ENCODE measurements at places on chromosomes 1 and 21.

GRCh38 chr1:110785612-110786011 lies 87.3 kb upstream of the CD53 start:
- DNase-seq = no peak

DNA sequence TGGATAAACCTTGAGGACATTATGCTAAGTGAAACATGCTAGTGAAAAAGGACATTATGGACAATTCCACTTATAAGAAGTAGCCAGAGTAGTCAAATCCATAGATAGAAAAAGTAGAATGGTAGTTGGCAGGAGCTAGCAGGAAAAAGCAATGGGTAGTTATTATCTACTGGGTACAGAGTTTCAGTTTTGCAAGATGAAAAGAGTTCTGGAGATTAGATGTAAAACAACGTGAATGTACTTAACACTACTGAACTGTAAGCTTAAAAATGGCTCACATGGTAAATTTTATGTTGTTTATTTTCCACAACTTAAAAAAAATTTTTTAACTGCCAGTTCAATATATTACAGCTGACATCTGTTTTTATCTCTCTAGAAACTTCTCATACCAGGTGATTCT lies 19.4 kb downstream of the JAK1 start:
- DNase-seq = no peak

DNA sequence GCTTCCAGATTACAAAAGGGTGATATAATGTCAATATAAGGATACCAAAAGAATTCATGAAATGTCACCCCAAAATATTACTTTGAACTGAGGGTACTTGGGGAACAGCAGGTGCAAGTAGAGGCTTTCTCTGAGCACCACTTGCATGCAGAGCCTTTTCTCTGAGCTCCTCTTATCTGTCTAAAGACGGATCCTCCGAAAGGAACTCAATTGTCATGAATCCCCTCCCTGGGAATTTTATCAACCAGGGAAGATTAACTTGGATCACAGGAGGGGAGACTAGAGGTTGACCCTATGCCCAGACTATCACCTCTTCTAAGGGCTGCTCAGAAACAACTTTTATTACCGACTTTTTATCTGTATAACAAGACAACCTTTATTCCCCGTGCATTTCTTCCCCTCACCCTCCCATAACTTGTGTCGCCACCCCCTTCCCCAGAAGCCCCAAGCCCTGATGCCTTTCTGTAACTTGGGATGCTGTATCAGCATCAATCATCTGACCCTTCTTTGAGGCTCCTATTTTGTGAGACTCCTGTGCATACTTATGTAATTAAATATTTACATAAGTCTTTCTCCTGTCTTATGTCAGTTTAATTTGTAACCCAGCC lies 94.1 kb downstream of the CACHD1 start:
- no peak for DNase-seq

- peak; percentile 56 for DNase-seq
These were observed 75.2 kb downstream of the NFIA start for GRCh38 chr1:61157468-61157987.

- peak; percentile 15 for DNase-seq
These were observed 61.4 kb upstream of the TNFSF18 start for GRCh38 chr1:173112129-173112528.

- DNase-seq = no peak
These were observed 23.9 kb downstream of the PKP1 start for GRCh38 chr1:201307231-201307630.

GRCh38 chr1:114037631-114037890 lies 58.3 kb downstream of the OLFML3 start:
- DNase-seq = no peak

DNA sequence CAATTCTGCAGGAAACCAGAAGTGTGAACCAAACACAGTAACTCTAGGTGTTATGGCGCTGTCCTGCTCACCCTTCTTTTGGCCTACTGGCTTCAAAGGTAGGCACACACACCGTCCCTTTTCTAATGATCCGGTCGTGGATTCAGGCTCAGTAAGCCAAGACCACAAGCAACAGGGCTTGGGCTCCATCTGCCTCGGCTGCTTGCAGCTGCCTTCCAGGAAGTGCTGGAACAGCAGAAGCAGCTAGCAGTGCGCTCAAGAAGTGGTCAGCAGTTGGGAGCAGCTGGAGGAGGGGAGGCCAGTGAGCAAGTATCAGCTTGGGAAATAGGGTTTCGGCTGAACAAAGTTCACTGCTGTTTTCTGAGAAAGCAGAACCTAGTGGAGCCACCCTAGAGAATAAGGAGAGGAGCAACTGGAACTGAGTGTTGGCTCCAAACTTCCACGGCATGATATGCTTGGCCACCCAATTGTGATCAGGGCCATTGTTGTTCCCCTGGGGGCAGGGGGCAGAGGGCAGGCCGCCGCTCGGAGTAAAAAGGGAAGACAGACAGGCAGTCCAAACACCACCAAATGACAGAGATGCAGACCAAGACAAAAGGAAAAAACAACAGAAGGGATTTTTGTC lies 173.4 kb downstream of the TOMM20 start:
- peak; percentile 93 for DNase-seq

DNA sequence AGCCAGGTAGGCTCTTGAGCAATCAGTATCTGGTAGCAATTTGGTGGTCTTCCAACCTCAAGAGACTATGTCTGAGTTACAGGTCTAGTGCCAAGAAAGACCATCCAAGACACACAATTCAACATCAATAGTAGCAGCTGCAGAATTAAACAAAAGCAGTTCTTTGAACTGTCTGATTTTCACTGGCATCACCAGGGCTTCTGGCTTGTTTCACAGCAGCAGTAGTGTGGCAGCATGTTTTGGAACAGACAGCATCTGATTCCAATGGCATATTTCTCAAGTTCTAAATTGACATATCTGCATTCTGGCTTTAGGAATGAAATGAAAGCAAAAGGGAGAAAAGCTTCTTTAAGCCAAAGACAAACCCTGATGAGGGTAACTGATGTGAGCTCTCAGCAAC lies 334.7 kb upstream of the PRMT6 start:
- DNase-seq = no peak

GRCh38 chr1:93874025-93874651 lies 4.9 kb downstream of the DNTTIP2 start:
- no peak for DNase-seq

DNA sequence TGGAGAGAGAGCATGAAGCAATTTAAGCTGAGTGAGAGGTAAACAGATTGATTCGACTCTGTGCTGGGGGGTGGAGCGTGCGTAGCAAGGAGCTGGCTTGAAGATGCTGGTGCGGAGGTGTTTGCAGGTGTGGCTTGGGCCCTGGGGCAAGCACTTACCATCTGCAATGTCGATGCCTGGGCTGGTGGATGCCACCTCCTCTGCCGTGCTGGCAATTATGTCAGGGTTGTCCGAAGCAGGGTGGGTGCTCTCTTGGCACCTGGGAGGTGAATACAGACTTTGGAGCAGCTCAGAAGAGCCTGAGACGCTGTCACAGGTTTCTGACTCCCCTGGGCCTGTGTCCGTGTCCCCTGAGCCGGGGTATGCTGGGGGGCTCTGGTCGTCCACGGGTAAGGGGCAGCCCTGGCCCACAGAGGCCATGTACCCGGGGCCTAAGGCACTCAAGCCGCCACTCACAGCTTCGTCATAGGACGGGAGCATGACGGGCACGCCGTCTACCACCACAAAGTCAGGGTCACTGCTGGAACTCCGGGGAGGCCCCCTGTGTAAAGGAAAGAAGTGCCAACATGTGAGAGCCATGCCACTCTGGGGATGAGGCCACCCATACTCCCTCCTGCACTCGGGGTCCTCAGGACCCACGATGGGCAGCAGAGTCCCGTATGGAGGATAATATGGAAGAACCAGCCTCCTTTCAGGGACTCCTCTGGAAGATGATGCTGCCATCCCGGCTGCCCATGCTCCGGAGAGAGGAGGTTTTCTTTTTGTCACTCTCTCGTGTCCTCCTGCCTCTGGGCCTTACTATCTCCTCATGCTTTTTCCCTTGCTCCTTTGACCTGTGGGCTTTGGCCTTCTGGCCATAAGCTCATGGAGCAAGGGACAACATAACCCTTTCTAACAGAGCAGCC lies 80.3 kb upstream of the TLR5 start:
- DNase-seq = no peak

DNA sequence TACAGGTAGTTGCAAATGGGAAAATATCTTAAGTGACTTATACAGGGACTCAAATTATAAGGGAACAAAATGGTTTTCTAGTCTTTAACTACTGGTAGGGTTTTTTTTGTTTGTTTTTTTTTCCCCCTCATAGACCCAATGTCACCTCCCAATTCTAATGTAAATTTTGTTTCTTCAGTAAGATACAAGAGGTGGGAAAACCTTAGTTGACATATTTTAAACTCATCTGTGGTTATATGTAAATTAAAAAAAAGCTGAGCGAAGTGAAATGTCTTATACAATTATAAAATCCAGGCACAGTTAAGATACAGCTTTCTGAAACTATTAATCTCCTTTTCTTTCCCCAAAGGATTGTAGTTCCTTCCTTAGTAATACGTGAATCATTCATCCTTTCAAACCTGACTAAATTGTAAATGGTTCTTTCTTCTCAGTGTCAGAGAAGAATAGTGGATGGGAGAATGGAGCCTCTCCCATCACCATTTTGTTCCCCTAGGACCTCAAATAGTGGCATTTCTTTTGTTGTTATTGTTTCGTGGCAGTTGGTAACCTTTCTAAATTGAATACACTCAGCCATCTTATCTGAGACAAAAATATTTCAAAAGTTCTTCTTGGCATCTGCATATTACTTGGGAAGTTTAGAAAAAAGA lies 11.2 kb downstream of the TSEN15 start:
- no peak for DNase-seq

GRCh38 chr1:115522386-115522785 lies 119.4 kb upstream of the VANGL1 start:
- DNase-seq = no peak

DNA sequence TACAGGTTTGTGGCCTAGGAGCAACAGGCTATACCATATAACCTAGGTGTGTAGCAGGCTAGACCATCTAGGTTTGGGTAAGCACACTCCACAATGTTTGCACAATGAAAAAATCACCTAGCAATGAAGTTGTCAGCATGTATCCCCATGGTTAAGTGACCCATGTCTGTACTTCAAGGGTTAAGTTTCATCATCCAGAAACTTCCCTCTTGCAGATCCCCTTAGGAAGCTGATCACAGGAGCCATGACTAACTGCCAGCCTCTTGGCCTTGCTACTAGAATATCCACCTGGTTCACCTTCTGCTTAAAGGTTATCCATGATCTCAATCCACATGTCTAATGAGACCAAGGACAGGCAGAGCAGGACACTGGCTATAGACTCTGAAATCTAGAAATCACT lies 3.5 kb upstream of the UBXN10 start:
- DNase-seq = no peak

GRCh38 chr1:161864577-161864976 lies 98.5 kb downstream of the ATF6 start:
- DNase-seq = no peak

DNA sequence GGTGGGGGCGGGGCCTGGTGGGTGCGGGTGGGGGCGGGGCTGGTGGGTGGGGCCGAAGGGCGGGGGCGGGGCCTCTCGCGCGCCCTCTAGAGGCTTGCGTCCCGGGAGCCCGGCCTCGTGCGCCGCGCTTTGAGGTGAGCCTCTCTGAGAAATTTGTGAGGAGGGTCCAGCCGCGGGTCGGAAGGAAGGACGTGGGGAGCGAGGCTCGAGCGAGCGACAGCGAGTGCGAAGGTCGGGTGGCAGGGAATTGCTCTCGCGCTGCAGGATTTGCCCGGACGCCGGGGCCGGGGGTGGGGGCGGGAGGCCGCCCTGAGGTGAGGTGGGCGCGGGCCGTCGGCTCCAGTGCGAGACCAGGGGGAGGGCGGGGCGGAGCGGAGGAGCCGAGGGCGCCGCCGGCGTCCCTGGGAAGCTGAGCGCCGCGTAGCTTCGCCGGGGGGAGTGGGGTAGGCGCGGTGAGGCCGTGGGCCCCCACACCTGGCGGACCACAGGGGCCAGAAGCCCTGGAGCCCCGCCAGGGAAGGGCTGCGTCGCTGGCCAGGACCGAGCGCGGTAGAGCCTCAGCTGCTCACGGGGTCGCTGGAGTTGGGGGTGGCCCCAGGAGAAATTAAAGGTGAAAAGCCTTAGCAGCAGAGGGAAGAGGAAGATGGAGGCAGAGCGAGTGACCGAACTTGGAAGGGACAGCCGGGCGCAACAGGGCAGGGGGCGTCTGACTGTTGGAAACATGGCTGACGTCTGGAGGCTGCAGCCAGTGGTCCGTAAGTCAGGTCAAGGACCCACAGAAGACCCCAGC lies 754 bp upstream of the LSS start:
- peak; percentile 59 for DNase-seq

DNA sequence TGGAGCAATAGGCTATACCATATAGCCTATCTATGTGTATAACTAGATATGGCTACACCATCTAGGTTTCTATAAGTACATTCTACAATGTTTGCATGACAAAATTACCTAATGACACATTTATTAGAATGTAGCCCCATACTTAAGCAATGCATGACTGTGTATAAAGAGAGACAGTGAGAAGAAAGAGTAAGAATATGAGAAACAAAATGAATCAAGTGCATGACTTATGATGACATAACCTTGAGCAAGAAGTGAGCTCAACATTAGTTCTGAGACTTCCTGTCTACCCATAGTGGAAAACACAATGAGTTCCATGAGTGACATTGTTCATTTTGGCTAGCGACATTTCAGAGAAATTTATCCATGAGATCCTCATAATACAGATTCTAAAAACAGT lies 10.1 kb downstream of the SLC44A5 start:
- DNase-seq = no peak

GRCh38 chr1:169484101-169484500 lies 1.6 kb downstream of the SLC19A2 start:
- no peak for DNase-seq

- DNase-seq = no peak
These were observed 40.8 kb upstream of the GPR157 start for GRCh38 chr1:9169601-9170137.

DNA sequence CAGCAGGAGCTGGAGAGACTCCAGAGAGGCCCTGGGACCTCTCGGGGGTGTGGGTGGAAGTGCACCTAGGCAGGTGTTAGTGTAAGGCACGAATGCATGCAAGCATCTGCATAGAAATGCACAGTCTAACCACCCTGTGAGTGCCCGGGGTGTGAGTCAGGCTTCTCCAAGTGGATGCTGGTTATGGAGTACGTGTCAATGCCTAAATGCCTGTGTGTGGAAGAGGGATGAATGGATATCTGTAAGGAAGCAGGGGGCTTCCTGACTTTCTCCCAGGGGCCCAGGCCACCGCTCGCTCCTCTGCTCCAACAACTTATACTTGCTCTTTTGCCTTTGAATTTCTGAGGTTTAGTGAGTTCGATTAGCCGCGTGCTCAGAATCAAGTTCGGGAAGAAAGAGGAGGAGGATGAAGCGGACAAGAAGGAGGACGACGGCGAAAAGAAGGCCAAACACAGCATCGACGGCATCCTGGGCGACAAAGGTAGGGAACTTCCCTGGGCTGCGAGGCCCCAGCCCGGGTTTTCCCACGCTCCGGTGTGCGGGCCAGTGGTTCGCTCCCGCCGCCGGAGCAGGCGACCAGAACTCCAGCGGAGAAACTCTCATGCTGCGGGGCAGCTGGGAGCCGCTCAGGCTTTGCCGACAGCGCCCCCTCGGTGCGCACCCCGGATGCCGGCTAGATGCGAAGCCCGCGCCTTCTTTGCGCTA lies 5.4 kb downstream of the PAX7 start:
- DNase-seq = peak; percentile 56

Data from RPMI8226 (cell line).